Spleen (tissue), 13 donors: ENCODE measurements at places on chromosomes 1 and 21. TPM values are rescaled to one million over a fixed set of nuclear protein-coding genes. Genes with fewer than 3 reads are reported as not detected.

The ELK4 gene
- 9.8 TPM for polyA plus RNA-seq

The TAF12 gene
- polyA plus RNA-seq: 21.7 TPM

DNA sequence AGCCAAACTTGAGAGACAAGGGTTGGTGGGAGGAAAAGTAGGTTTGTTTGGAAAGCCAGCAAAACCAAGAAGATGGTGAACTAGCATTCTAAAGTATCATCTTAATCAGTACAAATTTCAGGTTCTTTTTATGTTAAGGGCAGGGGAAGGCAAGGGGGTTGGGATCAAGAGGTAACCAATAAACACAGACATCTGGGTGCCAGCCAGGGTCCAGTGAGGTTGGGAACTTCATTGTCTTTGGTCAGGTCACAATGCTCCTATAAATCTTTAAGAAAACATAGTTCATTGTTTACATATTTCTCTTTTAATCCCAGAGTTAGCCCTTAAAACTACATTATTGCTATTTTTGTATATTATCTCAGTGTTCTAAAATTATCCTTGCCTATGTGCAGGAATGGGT, 126.2 kb upstream of the NR5A2 start:
- no peak for DNase-seq

GRCh38 chr1:84350104-84350503, 48.2 kb upstream of the DNASE2B start:
- no peak for DNase-seq

DNA sequence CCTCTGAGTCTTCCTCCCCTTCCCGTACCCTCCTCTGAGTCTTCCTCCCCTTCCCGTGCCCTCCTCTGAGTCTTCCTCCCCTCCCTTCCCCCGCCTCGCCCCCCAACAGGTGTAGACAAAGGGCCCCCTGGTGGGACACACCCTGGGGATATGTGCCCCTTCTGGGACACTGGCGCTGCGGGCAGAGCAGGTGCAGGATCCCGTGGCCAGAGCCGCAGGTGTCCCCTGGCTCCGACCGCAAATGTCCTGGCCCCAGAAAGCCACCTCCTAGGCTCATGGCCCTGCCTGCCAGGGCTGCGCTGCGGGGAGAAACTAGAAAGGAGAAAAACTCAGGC, 51.5 kb upstream of the ARHGEF16 start:
- DNase-seq: no peak
